ENCODE measurements at places on chromosomes 6 and 20.

DNA sequence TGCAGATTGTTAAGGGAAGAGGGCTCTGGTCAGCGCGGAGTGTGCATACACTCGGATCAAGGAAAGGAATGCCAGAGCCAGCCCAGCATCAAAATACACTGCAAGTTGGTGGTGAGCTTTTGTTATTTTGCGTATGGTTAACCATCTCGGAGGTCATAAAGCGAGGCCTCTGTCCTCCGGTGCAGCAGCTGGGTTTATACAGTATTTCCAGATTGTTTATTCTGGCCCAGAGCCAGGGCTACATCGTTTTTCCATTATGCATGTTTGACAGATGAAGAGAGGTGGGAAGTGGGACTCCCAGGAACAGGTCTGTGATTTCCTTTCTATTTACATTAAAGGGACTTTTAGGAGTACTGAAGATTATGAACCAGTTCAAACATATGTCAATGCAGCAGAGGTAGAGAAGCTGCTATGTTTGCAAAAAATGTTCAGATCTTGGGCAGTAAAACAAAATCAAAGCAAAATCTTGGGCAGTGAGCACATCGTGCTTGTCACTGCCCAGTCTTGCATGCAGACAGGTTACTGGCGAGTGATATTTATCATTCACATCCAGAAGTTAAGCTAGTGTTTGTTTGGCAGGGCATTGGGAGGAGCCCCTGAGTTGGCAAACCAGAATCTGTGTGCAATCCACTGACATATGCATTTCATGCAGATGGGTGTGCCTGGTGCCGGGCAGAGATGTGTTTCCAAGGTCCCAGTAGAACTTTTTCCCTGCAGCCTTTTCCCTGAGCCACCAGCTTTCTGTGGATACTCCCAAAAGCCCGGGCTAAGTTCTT is 256.3 kb upstream of the TAB2 start:
- DNase-seq, result no peak

DNA sequence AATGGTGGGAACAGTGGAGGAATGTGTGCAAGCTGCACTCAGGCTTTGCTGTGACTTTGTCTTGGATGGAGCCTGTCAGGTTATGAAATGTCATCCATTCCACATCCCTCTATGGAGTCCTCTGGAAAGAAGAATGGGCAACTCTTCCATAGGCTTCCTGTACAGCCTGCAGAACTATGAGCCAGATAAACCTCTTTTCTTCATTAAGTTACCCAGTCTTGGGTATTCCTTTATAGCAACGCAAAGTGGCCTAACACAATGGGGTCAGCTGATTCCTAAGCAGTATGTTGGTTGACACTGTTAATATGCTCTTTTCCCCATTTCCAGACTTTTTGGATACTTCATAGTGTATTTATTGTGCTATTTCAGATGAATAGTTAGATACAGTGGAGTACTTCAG is 75.8 kb upstream of the IYD start:
- no peak for DNase-seq

DNA sequence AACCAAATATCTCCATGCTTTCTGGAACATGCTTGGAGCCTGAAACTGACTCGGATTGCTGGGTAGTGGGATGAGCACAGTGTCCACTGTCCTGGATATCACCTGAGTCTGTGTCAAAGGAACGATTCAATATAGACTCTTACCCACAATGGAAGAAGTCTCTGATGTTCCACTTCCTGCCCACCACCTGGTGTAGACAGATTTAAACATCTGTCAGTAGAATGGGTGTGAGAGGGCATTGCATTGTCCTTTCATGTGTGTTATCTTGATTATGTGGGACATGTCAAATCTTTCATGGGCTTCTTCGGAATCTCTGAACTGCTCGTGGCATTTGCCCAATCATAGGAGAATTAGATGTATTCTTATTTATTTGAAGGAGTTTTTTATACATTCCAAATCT is 20.8 kb downstream of the ULBP3 start:
- DNase-seq, result no peak

- no peak for DNase-seq
These were observed 344.3 kb downstream of the PREX1 start for GRCh38 chr20:48483334-48484066.

DNA sequence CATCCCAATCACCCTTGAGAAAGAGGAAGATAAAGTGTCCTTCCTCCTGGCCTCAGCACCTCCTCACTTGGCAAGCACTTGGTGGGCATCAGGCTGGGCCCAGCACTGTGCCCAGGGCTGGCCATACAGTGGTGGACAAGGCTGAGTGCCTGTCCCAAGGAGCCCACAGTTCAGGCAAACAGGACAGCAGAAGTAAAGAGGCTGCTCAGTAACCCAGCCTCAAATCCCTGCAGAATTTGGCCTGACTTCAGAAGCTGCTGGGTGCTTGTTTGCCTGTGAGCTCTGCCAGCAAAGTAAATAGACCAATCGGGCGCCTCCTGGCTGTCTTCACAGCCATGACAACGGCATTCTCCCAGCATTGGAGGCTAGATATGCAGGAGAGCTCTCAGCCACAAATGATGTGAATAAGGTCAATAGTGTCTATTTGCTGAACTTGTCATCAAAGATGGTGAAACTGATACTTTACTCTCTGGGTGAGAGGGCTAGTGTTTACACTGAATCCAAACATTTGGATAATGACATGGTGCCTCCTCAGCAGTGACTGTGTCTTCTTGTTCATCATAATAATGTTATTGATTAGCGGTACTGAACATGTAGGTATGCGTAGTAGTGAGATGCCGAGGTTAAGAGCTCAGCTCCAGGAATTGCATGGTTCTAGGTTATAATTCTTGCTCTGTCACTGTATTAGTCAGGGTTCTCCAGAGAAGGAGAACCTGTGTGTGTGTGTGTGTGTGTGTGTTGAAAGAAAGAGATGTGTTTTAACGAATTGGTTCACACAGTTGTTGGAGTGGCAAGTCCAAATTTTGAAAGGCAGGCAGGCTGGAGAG is 36.9 kb upstream of the FANCE start:
- DNase-seq, result peak; percentile 77

DNA sequence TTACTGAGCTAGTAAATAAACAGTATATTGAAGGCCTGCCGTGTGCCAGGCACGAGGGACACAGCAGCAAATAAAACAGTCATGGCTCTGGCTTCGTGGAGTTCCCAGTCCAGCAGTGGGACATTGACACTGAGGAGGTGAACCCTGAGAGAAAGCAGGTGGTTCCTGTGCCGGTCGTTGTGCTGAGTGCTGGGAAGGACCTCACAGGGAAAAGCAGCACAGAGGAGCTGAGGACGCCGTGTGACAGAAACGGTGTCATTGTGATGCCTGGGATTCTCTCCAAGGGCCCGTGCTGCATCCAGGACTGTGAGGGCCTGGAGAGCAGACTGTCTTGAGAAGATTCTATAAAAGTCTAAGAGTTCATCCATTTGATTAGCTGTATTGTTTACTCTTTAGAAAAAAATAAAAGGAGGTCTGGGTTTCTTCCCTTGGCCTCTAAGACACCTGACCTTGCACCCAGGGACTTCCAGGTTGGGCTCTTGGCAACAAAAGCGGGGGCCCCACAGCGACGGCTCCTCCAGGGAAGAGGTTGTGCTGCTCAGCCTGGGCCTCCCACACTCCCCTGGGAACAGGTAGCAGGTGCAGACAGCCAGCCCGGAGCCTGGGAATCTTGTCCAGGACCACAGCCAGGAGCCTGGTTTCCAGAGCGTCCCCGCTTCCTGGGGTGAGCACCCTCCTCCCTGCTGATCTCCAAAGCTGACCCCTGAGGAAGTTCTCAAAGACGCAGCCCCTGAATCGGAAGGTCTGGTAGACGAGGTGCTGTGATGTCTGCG is 251.2 kb upstream of the PMEPA1 start:
- no peak for DNase-seq

- DNase-seq, result no peak
These were observed 753.1 kb downstream of the MAFB start for GRCh38 chr20:39935901-39936300.

DNA sequence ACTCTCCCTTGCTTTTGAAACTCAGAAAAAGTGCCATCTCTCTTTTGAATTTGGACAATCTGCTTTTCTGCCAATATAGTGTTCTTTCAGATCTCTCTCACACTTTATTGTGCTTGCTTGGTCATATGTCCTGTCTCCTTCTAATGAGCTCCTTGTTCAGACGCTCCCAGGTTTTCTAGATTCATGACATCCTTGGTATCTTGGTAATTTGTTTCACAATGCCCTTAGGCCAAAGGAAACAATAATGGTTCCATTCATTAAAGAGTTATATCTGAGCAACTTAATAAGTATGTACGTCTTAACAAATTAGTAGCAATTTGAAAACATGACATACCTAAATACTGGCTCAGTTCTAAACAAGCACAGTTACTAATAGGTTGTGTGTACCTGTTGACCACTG is 293.4 kb upstream of the SPTLC3 start:
- DNase-seq, result no peak

- DNase-seq, result peak; percentile 61
These were observed 13.1 kb upstream of the DEK start for GRCh38 chr6:18277237-18278006.

DNA sequence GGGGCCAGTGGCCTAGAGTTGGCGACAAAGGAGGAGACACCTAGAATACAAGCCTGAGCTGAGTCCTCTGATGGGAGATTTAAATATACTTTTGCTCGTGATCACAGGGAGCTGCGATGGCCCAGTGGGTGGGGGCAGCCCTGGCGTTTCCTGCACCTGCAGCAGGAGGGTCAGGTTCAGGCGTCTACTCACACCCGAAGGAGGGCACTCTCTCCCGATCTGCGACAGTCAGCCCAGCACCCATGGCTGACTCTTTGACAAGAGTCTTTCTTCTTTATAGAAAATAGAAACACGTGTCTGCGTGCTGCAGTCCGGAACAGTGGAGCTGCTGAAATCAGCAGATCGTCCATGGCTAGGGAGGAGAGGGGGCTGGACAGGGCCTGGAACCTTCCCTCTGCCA is 338.2 kb downstream of the CDH4 start:
- DNase-seq, result no peak

GRCh38 chr6:50056242-50056641 is 6.5 kb upstream of the DEFB112 start:
- no peak for DNase-seq

- no peak for DNase-seq
These were observed 17.3 kb downstream of the PLN start for GRCh38 chr6:118565311-118565960.

DNA sequence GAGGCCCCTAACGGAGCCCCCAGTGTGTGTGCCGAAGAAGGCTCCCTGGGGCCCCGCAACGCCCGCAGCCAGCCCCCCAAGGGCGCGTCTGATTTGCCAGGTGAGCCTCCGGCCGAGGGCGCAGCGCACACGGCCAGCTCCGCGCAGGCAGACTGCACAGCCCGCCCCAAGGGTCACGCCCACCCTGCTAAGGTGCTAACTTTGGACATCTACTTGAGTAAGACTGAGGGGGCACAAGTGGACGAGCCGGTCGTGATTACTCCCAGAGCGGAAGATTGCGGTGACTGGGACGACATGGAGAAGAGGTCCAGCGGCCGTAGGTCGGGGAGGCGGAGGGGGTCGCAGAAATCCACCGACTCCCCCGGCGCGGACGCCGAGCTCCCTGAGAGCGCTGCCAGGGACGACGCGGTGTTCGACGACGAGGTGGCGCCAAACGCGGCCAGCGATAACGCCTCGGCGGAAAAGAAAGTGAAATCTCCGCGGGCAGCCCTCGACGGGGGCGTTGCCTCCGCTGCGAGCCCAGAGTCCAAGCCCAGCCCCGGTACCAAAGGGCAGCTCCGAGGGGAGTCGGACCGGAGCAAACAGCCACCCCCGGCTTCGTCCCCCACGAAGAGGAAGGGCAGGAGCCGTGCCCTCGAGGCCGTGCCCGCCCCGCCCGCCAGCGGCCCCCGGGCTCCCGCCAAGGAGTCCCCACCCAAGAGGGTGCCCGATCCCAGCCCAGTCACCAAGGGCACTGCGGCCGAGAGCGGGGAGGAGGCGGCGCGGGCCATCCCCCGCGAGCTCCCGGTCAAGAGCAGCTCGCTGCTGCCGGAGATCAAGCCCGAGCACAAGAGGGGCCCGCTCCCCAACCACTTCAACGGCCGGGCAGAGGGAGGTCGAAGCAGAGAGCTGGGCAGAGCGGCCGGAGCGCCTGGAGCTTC is 117.0 kb downstream of the RTN4IP1 start:
- peak; percentile 20 for DNase-seq

GRCh38 chr6:159086033-159086618 is 41.3 kb upstream of the TAGAP start:
- DNase-seq, result no peak

DNA sequence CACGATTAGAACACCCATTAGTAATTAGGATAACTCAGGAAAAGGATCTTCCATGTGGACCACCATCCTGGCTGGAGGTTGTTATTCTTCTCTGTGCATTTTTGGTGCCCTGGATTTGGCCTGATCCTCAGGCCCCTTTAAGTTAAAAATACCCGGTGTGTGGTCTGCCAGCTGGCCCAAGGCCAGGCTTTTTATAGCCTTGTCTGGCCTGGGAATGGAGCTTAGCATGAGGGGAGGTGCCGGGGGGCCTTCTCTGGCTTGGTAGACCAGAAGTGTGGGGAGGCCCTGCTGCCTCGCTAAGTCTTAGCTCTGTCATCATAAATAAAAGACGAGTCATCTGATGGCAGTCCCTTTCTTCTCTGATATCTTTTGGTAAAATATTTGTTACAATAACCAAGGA is 71.4 kb downstream of the ARID1B start:
- peak; percentile 26 for DNase-seq

- no peak for DNase-seq
These were observed 201.5 kb upstream of the ECI2 start for GRCh38 chr6:4336778-4337442.

DNA sequence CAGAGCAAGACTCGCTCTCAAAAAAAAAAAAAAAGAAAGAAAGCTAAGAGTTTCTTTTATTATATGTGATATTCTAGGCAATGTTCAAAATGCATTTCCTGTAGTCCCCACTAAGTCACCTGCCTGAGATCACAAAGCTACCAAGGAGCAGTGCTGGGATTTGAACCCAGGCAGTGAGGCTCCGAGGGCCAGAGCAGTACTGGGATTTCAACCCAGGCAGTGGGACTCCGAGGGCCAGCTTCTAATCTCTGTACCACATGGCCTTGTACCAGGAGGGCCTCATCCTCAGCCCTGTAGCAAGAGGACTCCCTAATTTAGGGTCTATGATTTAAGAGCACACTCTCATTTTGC is 39.7 kb downstream of the ZMYND8 start:
- DNase-seq, result no peak

DNA sequence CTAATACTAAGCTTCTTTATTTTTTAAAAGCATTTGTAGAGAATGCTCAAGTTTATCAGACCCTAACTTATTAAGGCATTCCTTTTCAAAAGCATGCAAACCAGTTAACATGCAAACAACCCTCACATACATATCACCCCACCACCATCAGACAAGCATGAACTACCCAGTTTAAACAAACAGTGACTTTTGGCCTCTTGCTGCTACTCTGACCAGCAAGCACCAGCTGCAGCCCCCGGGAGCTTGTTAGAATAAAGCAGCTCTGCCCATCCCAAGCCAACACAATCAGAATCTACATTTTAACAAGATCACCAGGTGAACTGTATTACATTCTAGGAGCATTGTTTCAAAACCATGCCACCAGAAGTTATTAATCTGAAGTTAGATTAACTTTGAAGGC is 5.9 kb upstream of the NUP153 start:
- no peak for DNase-seq

GRCh38 chr20:51687108-51687507 is 81.1 kb downstream of the ATP9A start:
- no peak for DNase-seq

GRCh38 chr6:28982476-28983266 is 22.4 kb downstream of the ZNF311 start:
- DNase-seq, result peak; percentile 48

Measured in WERI-Rb-1 (cell line).